ENCODE measurements at places on chromosomes 6 and 20.

DNA sequence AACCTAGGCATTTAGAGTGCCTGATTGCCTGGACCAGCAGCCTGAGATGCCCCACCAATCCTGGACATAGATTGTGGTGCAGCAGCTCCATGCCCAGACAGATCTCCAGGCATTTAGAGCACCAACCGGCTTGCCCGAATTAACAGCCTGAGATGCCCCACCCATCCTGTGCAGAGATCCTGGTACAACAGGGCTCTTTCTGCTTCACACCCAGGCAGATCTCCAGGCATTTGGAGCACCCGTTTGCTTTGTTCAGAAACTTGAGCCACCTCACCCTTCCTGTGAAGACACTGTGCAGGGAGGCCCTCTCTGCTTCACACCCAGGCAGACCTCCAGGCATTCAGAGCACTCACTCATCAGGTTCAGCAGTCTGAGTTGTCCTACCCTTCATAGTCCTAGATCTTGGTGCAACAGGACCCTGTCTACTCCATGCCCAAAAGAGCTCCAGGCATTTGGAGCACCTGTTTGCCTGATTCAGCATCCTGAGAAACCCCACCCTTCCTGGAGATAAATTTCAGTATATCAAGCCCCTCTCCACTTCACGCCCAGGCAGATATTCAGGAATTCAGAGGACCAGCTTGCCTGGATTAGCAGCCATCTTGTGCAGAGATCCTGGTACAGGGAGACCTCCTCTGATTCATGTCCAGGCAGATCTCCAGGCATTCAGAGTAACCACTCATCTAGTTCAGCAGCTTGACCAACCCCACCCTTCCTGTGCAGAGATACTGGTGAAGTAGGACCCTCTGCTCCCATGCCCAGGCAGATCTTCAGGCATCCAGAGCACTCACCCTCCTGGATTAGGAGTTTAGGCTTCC is 189.2 kb upstream of the FERMT1 start:
- no peak for DNase-seq

- DNase-seq = no peak
Measured at GRCh38 chr6:72742001-72742673, 120.3 kb downstream of the KCNQ5 start.

- DNase-seq = peak; percentile 73
Measured at GRCh38 chr20:7859356-7859802, 80.9 kb downstream of the HAO1 start.

DNA sequence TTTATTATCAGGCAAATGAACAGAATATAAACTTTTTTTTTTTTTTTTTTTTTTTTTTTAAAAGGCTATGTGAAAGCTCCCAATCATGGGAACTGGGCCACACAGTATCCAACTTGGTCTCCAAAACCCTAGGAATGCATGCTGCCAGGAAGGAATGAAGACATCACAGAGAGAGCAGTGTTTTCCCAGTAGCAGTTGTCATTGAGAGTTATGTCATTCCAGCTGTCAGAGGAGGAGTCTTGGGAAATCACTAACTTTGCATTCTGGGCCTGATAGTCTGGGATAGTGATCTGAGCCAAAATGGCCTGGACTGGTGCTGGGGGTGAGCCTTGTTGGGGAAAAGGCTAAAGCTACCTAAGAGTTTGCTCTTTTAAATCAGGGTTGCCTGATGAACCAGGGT is 231.3 kb upstream of the MAP3K7 start:
- no peak for DNase-seq

- DNase-seq = peak; percentile 17
Measured at GRCh38 chr6:55046869-55047422, 127.4 kb upstream of the HCRTR2 start.

- no peak for DNase-seq
Measured at GRCh38 chr6:63502156-63502555, 70.1 kb upstream of the LOC128125822 start.

DNA sequence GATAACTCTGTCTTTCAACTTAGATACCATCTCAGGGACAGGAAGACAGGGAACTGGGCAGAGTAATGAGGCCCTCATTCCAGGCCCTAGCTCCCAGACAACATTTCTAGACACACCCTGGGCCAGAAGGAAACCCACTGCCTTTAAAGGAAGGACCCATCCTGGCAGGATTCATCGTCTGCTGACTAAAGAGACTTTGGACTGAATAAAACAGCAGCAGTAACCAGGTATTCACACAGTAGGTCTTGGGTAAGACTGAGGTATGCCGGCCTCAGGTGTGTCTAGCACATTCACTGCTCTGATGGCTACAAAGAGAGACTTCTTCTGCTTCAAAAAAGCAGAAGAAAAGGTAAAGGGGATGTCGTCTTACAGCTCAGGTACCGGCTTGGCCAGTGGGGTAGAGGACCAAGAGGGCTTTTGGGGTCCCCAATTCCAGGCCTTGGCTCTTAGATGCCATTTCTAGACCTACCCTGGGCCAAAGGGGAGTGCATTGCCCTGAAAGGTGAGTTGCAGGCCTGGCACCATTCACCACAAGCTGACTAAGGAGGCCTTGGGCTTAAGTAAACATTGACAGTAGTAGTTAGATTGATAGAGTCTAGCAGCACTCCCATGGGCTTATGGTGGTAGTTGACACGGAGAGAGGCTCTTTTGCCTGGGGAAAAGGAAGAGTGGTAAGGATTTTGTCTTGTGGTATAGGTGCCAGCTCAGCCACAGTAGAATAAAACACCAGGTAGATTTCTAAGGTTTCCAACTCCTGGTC is 13.4 kb downstream of the SNX14 start:
- DNase-seq = no peak

DNA sequence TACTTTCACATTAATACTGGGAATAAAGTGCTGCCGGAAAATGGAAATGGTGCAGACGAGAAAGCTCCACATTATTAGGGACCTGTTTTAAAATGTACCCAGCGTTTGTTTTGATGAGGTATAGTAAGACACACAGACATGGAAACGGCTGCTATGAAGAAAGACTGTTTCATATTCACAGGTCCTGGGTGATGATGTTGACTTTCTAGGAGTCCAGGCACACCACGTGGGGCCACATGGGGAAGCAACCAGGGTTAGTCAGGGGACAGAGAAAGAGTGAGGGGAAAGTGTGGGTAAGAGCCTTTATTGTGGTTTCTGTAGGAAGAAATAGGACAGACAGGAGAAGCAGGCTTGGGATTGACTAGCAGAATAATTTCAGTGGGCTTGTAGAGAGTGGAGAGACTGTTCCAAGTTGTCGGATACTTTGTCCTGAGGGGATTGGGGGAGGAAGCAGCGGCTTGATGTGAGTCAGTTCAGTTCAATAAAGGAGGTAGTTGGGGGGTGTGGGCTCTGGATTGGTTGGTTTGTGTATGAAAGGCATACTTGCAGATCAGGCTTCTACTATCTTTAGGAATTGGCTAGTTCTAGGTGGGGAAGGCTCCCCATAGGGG is 112.0 kb upstream of the MCHR2 start:
- DNase-seq = peak; percentile 35

DNA sequence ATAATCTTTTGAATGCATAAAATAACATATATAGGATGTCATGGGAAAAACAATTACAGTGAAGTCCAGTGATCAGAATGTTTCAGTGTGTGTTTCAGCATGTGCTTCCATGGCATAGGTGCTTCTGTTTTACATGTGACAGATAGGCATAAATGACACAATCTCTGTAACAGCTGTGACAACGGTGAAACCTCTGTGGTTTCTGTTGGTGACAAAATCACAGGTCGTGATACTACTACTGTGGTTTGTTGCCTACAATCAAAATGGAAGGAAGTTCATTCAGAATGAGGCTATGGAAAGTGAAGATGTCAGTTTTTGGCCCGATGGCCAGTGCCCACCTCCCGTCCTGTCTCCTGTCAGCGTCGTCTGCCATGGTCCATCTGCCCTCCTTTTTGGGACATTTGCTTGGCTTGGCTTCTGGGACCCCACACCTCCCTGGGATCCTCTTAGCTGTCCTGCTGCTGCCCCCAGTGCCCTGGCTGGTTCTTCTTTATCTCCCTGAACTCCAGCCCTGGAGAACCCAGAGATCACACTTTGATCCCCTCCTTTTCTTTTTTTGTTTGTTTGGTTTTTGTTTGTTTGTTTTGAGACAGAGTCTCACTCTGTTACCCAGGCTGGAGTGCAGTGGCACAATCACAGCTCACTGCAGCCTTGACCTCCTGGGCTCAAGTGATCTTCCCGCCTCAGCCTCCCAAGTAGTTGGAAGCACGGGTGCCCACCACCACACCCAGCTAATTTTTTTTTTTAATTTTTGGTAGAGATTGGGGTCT is 79.3 kb upstream of the NAA20 start:
- no peak for DNase-seq

- no peak for DNase-seq
Measured at GRCh38 chr6:158796353-158796752, 22.8 kb downstream of the EZR start.

All from fibroblast of skin of right biceps (primary cell).